ENCODE measurements at places on chromosomes 2 and 18.

GRCh38 chr18:76351961-76352581, 143.0 kb downstream of the ZNF516 start:
- no peak for DNase-seq

DNA sequence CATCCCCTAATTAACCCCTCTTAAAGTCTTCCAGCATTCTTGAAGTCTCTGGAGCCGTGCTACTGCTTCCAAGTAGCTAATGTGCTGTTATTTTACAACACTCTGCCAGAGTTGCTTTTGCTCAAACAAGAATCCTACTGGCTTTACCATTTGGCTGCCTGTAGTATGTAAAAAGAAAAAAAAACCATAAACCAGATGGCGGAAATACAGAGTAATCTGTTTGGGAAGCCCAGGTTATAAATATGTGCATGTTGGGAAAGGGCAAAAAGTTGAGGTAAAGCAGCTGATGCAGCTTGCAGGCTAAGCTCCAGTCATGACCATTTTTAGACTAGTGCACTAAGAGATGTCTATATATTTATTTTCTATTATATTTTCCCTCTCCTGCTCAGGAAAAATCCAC, 313.2 kb upstream of the ETAA1 start:
- DNase-seq, result no peak

GRCh38 chr2:181970160-181970794, 15.4 kb upstream of the PPP1R1C start:
- no peak for DNase-seq

GRCh38 chr2:58539973-58540372, 298.8 kb upstream of the FANCL start:
- no peak for DNase-seq

DNA sequence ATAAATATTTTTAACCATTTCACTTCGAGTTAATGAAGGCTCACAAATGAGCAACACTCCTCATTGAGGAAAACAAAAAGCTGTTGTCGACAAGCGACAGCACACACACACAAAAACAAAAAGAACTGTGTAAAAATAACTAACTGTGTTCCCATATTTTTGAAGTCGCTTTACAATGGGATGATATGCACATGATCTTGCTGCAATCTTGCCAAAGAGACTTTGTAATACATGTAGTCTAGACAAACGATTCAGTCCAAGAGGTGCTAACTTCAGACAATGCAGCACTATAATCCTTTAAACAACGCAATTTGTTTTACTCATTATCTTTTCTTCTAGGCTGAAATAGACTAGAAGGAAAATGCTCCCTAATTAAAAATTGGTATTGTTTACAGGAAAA, 7.2 kb upstream of the USP34 start:
- no peak for DNase-seq

DNA sequence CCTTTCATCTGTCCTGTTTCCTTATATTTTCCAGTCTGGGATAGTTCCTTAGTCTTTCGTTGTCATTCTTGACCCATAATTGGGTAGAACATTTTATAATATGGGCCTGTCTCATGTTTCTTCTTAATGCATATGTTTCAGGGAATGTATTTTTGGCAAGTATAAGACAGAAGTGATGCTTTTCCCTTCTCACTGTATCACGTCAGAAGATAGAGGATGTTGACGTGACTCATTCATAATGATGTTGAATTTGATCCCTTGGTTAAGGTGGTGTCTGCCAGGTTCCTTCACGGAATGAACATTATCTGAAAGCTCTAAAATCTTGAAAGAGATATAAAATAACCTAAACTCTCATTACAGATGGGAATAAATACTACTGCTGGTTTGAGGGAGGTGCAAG, 18.8 kb downstream of the CDH7 start:
- no peak for DNase-seq

DNA sequence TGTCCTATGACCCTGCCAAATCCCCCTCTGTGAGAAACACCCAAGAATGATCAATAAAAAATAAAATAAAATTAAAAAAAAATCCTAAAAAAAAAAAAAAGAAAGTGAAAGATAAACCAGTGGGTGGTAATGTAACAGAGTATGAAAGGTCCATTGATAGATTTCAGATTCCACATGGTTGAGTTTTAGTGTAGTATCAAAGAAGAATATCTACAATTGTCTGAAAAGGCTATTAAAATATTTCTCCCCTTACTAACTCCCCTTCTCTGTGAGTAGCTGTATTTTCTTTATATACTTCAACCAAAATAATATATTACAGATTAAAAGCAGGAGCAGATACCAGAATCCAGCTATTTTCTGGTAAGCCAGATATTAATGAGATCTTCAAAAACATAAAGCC, 92.8 kb downstream of the SPRED2 start:
- no peak for DNase-seq

DNA sequence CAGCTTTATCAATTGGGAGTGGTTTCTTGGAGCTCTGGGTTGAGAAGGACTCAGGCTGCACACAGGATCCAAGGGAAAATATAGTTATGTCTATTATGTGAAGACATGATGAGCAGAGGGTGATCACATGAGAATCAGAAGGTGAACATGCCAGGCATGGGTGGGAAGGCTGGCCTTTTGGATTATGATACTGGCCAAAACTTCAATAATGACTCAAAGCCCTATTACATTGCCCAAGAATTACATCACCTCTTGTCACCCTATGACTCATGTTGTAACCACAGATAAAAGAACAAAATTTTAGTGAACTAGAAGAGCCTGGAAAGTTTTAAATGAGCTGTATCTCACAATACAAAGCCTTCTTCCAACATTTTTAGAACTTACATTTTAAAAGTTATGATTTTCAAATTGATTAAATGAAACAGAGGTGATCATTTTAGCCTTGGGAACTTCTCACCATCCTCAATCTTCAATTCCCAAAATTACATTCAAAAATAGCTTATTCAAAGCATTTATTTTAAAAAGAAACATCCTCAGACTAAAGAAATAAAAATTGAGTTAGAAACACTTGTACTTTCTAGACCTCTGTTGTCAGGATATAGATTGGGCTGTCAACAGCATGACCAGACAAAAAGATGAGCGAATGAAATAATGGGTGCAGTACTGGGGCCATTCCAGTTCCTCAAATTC, 428.3 kb downstream of the MBD2 start:
- no peak for DNase-seq

- no peak for DNase-seq
These were observed 13.8 kb upstream of the SCYGR1 start for GRCh38 chr2:227401550-227401949.

- no peak for DNase-seq
These were observed 232.1 kb upstream of the STK17B start for GRCh38 chr2:196403471-196403870.

- no peak for DNase-seq
These were observed 167.8 kb downstream of the NUP35 start for GRCh38 chr2:183292028-183292427.

GRCh38 chr18:41501848-41502247, 453.2 kb upstream of the PIK3C3 start:
- no peak for DNase-seq

DNA sequence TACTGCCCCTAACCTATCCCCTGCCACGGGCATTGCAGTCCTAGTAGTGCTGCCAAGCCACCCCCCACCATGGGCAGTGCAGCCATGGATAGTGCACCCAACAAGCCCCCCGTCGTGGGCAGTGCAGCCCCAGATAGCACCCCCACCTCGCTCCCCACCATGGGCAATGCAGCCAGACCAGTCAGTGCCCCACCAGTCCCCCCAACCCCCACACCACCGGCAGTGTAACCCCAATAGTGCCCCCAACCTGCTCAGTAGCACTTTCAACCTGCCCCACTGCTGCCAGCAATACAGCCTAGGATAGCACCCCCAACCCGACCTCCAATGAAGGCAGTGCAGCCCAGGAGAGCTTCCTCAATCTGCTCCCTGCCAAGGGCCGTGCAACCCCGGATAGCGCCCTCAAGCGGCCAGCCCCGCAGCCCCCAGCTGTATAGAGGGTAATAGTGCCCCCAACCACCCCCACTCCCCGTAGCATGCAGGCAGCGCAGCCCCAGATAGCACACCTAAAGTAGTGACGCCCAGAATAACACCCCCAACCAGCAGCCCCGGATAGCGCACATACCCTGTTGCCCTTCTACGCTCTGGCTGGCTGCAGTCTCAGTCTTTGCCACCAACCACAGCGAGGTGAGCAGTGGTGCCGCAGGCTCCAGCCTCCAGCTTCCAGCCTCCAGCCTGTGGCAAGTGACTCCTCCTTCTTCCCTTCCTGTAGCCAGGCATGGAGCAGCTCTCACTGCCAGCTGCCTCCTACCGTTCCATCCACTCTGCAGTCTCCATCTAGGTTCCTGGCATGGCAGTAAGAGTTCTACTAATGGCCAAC, 45.4 kb upstream of the ANKRD62 start:
- DNase-seq, result no peak

GRCh38 chr18:23226930-23227725, 91.8 kb downstream of the CABLES1 start:
- DNase-seq, result no peak

GRCh38 chr2:29987146-29987545, 65.8 kb upstream of the ALK start:
- DNase-seq, result no peak

- DNase-seq, result no peak
These were observed 24.1 kb downstream of the DCDC2C start for GRCh38 chr2:3727397-3728045.

DNA sequence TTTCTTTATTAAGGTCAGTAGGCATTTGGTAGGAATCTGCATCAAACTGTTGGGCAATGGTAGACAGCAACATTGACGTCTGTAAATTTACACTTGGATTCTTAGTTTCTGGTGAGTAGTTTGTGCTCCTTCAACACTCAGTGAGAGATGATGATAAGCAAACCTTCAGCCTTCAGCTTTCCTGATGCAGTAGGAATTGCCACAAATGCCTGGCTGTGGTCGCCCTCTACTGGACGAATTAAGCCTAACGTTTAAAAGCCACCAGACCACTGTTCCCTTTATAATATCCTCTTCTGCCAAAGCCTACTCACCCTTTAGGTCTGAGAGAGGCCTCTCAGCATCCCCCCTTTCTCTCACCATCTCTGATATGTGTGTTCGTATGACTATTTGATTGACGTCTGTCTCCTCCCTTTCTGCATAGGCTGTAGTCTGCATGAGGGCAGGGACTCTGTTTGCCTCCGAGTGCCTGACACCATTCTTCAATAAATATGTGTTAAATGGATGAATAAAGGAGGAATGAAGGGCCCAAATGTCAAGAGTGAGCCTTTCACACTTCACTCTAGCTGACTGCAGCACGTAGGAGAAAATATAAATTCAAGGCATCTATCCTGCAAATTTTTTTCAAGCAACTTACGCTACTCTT, 47.0 kb upstream of the PLEKHM3 start:
- DNase-seq, result peak; percentile 37

DNA sequence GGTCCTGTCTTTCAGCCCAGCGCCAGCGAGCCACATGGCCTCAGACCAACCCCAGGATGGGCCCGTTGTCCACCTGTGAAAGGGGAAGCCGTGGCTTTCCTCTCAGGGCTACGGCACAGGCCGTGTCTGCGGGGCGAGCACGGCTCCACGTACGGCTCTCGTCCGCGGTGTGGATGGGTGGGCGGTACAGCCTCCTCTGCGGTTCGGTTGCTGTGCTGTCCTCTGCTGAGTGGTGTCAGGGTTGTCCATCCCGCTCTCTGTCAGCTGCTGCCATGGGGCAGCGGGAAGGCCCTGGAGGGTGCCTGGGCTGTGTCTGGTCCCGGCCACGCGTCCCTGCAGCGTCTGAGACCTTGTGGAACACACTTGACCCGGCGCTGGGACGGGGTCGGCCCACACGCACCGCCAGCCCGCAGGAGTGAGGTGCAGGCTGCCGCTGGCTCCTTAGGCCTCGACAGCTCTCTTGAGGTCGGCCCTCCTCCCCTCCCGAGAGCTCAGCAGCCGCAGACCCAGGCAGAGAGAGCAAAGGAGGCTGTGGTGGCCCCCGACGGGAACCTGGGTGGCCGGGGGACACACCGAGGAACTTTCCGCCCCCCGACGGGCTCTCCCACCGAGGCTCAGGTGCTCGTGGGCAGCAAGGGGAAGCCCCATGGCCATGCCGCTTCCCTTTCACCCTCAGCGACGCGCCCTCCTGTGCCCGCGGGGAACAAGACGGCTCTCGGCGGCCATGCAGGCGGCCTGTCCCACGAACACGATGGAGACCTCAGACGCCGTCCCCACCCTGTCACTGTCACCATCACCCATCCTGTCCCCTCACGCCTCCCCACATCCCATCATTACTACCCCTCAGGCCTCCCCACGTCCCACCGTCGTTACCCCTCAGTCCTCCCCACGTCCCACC, 128.7 kb downstream of the NFATC1 start:
- DNase-seq, result no peak

All from stimulated activated CD8-positive, alpha-beta memory T cell treated with anti-CD3 and anti-CD28 coated beads, Interleukin-12 subunit alpha, Interleukin-12 subunit beta, amount 100 ng/mL, for 1 hour (primary cell).